ENCODE measurements at places on chromosomes 11 and 22.

DNA sequence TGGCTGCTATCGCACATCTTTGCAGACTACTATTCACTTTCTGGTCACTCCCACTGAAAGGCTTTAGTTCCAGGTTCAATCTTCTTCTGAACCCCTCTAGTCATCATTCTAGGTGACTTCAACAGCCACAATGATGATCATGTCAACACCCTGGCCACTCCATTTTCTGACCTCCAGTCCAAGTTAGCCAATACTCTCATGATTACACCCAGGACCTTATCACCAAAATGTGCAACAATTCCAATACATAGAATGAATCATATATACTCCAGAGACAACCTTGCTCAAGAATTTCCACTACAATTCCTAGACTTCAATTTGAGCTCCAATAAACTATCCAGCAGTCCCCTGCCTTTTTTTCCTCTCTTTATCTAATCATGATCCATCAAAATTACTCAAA lies 70.7 kb downstream of the PAK1 start:
- DNase-seq: no peak

- DNase-seq: no peak
These were observed 38.0 kb downstream of the MRGPRD start for GRCh38 chr11:68942751-68943271.

- DNase-seq: no peak
These were observed 3.6 kb downstream of the TNNI2 start for GRCh38 chr11:1842149-1843097.

DNA sequence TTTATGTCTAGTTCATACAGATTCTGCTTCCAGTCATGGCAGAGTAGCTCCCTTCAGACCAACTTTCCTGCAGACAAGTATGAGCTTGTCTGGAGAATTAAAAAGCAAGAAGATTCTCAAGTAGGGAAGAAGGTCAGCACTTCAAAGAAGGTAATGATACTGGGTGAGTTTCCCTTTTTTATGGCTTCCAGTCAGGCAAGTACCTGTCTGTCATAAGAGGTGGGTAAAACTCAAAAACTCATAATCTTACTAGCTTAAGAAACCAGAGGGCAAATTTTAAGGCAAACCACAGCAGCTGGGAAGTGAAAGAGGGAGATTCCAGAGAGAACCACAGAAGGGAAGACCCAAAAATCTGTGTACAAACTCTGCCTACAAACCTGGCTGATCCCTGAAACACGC lies 54.2 kb downstream of the DENND5A start:
- DNase-seq: no peak

DNA sequence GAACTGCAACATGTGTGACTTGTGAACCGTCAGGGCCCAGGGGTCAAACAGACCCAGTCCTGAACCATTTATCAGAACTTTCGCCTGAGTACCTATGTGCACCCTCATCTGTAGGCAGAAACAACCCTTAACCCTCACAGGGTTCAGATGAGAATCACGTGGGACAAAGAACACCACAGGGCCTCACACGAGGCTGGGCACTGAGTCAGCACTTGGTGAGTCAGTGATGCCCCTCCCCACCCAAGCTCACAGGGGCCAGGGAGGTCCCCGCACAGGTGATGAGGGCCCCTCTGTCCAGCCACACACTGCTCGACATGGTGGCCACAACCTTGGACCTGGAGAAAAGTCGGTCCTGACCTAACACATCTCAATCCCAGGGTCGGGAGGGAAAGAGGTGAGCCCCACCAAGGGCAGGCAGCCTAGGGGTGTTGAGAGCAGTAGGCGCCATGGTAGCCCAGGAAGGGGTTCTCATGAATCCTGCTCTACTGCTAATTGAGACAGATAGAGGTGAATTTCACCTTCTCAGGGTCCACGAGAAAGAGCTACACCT lies 176.4 kb downstream of the SHANK2 start:
- DNase-seq: no peak

GRCh38 chr11:48081151-48082010 lies 101.0 kb downstream of the PTPRJ start:
- DNase-seq: peak; percentile 75

DNA sequence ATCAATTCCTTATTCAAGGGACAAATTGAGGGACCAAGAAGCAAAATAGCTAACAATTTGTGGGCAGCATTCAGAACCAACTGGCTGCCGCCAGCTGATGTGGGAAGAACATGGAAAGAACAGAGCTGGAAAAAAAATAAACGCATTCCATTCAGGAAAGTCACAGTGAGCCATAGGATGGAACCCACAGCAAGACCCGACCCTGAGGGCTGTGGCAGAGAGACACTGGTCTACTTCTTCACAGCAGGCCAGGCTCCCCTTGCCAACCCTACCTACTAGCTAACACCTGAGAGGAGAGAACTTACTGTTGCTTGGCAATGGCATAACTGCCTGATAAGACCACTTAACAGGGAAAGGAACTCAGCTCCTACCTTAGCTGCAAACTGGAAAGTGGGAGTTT lies 123.5 kb upstream of the APOA1 start:
- DNase-seq: peak; percentile 65
